ENCODE measurements at places on chromosomes 2 and 18.

GRCh38 chr2:2665834-2666133, 334.7 kb upstream of the MYT1L start:
- H3K4me3 ChIP-seq, result no peak overlapping the region
- no peaks in the 10 kb centered on the region for H3K36me3 ChIP-seq
- no peaks in the 10 kb centered on the region for H3K4me1 ChIP-seq
- H3K27me3 ChIP-seq, result no peaks in the 10 kb centered on the region
- H3K27ac ChIP-seq, result no peak overlapping the region

- no peak overlapping the region for H3K4me3 ChIP-seq
- no peaks in the 10 kb centered on the region for H3K4me1 ChIP-seq
- no peaks in the 10 kb centered on the region for H3K27me3 ChIP-seq
- H3K27ac ChIP-seq, result no peak overlapping the region
- DNase-seq, result no peak
These were observed 11.0 kb upstream of the ALPK2 start for GRCh38 chr18:58639751-58640427.

DNA sequence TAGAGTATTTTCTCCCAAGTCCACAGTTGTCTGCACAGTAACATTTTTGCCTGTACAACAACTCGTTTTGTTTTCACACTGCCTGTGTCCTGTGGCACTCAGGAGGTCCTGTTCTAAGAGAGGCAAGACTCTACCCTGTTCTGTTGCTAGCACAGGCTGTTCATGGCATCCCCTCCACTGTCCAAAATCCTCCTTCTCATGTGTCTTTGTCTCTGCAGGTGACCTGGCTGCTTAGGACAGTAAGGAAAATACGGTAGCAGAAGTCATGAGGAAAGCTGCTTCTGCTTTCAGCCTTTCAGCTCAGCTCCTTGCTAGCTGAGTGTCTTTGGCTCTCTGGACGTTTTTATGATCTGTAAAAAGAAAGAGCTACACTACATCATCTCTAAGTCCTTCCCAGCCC, 205.9 kb downstream of the C1D start:
- H3K4me1 ChIP-seq, result no peaks in the 10 kb centered on the region
- no peaks in the 10 kb centered on the region for H3K27me3 ChIP-seq
- H3K27ac ChIP-seq, result no peak overlapping the region
- no peak for DNase-seq
- no peak overlapping the region for H3K4me3 ChIP-seq
- H3K36me3 ChIP-seq, result no peaks in the 10 kb centered on the region

- H3K4me3 ChIP-seq, result no peak overlapping the region
- no peaks in the 10 kb centered on the region for H3K27me3 ChIP-seq
- no peaks in the 10 kb centered on the region for H3K4me1 ChIP-seq
- DNase-seq, result no peak
- H3K27ac ChIP-seq, result no peak overlapping the region
- no peaks in the 10 kb centered on the region for H3K36me3 ChIP-seq
These were observed 7.8 kb upstream of the KIF5C start for GRCh38 chr2:148867079-148867769.

DNA sequence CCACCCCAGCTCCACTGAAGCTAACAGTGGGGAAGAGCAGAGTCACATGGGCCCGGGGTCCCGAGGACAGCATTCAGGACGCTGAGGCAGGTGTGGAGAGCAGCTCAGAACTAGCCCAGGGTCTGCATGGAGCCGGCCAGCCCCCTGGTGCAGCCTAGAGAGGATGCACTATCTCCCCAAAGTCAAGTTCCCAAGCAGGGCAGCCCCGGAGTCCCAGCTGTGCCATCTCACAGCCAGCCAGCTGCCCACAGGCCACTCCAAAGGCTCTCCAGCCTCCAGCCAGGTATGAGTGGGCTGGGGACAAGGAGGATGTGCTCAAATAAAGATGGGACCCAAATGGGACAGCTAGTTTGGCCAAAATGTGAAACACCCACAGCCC, 41.0 kb downstream of the BIN1 start:
- H3K4me3 ChIP-seq, result no peak overlapping the region
- no peaks in the 10 kb centered on the region for H3K36me3 ChIP-seq
- H3K4me1 ChIP-seq, result peaks cover 9% of the 10 kb centered on the region
- DNase-seq, result no peak
- peak overlapping the region; percentile 87 for H3K27ac ChIP-seq
- no peaks in the 10 kb centered on the region for H3K27me3 ChIP-seq

DNA sequence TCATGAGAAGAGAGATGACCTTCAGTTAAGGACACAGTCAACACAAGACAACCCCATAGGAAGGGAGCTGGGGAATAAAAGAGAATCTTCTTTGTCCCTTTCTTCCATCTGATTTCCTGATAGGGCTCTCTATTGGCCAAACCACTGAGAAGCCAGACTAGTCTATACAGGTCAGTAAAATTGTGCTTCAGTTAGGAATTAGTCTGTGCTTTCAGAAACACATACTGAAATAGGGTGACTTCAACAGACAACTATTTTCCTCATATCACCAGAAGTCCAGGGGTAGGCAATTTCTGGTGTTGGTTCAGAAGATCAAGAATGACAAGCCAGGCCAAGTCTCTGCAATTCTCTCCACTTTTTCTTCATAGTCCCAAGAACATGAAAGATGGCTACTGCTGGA, 151.7 kb upstream of the SP5 start:
- no peaks in the 10 kb centered on the region for H3K4me1 ChIP-seq
- DNase-seq, result no peak
- H3K36me3 ChIP-seq, result no peaks in the 10 kb centered on the region

DNA sequence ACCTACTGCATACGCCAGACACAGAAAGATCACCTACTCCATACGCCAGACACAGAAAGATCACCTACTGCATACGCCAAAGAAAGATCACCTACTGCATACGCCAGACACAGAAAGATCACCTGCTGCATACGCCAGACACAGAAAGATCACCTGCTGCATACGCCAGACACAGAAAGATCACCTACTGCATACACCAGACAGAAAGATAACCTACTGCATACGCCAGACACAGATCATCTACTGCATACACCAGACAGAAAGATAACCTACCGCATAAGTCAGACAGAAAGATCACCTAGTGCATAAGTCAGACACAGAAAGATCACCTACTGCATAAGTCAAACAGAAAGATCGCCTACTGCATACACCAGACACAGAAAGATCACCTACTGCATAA, 25.8 kb downstream of the COA5 start:
- DNase-seq, result no peak
- peaks cover 3% of the 10 kb centered on the region for H3K36me3 ChIP-seq
- H3K4me3 ChIP-seq, result no peak overlapping the region
- no peaks in the 10 kb centered on the region for H3K4me1 ChIP-seq
- H3K27ac ChIP-seq, result no peak overlapping the region

DNA sequence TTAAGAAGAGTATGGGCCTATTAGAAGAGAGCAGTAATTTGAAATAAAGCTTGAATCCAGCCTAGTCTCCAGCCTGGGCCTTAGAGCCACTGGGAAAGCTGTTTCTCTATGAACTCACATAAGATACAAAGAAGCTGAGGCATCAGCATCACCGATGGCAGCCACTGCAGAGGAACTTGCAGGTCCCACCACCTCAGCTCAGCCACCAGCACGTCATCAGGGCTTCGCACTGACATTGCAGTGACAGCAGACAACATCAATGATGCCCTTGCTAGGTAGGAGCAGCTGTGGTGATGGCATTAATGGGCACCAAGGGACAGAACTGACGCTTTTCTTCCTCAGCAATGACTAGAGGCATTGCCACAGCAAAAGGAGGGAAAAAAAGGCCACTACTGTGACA, 67.7 kb upstream of the CDC42EP3 start:
- H3K27ac ChIP-seq, result no peak overlapping the region
- no peaks in the 10 kb centered on the region for H3K36me3 ChIP-seq
- H3K27me3 ChIP-seq, result no peaks in the 10 kb centered on the region
- DNase-seq, result no peak
- no peak overlapping the region for H3K4me3 ChIP-seq

DNA sequence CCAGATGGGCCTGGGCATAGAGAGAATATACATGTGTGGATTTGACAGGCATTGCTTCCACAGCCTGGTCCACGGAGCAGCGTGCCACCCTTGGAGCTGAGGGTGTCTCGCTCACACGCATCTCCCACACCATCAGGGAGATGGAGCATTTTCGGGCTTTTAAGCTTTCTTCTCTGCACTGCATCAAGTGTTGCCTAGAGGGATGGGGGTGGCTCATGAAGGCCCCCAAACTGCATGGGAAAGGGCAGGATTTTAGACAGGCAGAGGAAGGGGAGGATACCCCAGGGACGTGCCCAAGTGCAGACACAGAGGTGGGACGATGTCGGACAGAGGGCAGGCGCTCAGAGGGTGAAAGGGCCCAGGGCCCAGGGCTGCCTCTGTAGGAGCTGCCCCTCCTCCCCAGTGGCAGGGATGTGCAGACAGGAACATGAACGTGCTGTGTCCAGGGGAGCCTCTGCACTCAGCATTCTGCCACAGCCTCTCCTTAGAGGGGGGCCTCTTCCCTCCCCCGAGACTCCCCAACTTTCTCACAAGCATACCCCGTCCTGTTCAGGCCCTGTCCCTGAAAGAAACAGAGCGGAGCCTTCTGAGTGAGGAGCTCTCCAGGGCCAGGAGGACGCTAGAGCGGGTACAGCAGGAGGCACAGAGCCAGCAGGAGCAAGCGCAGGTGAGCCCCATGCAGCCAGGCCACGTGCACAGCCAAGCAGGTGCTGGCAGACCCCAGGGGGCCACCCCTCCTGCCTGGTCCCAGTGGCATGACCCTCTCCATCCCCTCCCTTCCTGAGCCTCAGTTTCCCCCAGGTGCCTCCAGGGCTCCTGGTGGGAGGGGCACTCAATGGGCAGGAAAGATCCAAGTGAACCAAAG, 42.9 kb upstream of the SNED1 start:
- no peak overlapping the region for H3K4me3 ChIP-seq
- H3K36me3 ChIP-seq, result no peaks in the 10 kb centered on the region
- peak overlapping the region; percentile 3 for H3K27ac ChIP-seq
- H3K4me1 ChIP-seq, result peaks cover 7% of the 10 kb centered on the region

DNA sequence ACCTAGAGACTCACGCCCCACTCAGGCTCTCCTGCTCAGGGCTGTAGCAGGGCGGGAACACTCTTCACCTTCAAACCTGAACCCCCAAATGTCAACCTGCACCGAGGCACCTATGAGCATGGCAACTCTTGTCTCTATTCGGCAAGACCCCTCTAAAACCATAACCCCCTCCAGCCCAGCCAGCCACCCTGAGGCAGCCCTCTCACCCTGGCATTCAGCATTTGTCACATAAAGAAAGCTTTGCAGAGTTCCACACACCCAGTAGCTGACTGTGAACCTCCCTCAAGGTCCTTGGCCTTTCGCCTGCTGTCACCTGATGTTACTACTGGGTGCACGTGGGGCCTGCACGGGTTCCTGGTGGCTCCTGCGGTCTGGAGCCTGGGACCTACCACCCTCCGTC, 97.2 kb upstream of the ALKAL2 start:
- H3K4me3 ChIP-seq, result no peak overlapping the region
- H3K27me3 ChIP-seq, result no peaks in the 10 kb centered on the region
- DNase-seq, result no peak
- H3K4me1 ChIP-seq, result no peaks in the 10 kb centered on the region
- H3K36me3 ChIP-seq, result no peaks in the 10 kb centered on the region

DNA sequence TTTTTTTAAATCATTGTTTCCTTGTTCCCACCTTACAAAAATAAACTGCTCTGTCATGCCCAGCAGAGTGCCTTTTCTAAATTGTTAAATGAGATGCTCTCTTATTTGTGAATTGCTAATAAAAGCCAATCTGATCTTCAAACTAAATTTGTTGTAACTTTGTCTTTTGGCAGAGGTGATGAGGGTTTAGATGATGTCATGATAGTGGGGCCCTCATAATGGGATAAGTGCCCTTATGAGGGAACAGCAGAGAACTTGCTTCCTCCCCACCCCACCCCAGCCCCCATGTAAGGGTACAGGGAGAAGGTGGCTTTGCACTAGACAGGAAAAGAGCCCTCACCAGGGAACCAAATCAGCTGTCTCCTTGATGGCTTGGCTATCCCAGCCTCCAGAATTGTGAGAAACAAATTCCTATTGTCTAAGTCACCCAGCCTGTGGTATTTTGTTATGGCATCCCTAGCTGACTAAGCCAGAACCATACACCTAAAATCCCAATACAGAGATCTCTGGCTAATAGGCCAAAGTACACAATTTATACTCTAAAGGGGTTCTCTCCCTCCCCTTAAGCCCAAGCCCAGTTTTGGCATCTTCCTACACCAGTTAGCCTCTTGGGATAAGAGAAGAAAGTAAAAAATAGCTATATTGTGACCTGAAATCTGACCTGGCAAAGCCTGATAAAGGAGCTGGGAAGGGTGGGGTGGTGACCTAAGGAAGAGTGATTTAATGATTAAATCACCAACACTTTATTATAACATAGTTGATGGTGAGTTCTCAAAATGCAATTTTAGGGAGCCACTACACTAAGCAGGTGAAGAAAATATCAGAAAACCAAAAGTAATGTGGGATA, 40.3 kb upstream of the HNRNPA3 start:
- DNase-seq, result no peak
- no peaks in the 10 kb centered on the region for H3K4me1 ChIP-seq
- H3K4me3 ChIP-seq, result no peak overlapping the region
- H3K27ac ChIP-seq, result no peak overlapping the region
- H3K36me3 ChIP-seq, result no peaks in the 10 kb centered on the region

- DNase-seq, result no peak
- H3K4me1 ChIP-seq, result no peaks in the 10 kb centered on the region
- no peaks in the 10 kb centered on the region for H3K27me3 ChIP-seq
- H3K36me3 ChIP-seq, result no peaks in the 10 kb centered on the region
- H3K27ac ChIP-seq, result no peak overlapping the region
These were observed 37.2 kb downstream of the SOX11 start for GRCh38 chr2:5729416-5729815.

GRCh38 chr18:30177056-30177455, 865.5 kb downstream of the DSC3 start:
- no peak overlapping the region for H3K4me3 ChIP-seq
- H3K27ac ChIP-seq, result no peak overlapping the region
- no peak for DNase-seq
- H3K27me3 ChIP-seq, result no peaks in the 10 kb centered on the region

Data from breast epithelium (tissue), 4 donors.